ENCODE measurements at places on chromosomes 3 and 15.

GRCh38 chr15:42994546-42994945 lies 74.0 kb upstream of the TTBK2 start:
- DNase-seq, result peak; percentile 42

- no peak for DNase-seq
Observed at GRCh38 chr15:52492132-52492531, 36.5 kb downstream of the MYO5A start.

DNA sequence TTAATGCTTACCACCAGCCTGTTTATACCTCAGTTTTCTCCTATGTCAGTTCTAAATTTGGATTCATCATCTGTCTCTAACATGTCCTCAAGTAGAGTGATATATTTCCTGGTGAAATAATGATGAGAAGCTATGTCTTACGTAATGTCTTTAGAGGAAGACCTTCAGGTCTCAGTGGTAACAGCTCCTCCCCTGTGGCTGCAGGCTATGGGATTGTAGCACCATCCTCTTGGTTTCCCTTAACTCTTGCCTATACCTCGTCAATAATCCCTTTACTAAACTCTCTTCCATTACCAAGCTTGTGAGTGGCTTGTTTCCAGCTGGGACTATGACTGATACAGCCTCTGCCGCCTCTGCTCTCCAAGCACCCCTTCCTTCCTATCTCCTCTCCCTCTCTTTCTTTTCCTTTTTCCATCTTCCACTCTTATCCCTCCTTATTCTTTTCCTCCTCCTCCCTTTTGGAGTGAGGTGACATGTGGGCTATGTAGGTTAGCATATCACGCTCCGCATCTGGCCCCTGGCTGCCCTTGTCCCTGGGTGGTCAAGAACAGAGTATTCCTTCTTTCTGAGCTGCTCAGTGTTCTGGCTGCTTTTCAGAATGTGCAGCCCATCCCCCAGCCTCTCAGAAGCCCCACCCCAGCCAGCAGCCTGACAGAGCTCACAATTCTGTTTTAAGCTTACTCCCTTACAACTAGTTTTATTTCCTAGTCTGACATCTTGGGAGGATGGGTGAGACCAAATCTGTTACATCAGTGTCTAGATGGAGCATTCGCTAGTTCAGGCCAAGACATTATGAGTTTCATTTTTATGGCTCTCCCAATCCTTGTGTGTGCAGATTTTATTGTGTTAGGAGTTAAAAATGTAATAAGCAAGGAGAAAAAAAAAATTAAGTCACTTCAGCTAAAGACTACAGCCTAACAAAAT lies 75.0 kb upstream of the RNU6-1 start:
- DNase-seq, result no peak

GRCh38 chr3:70224337-70224736 lies 88.1 kb downstream of the MDFIC2 start:
- no peak for DNase-seq

GRCh38 chr3:188507244-188507720 lies 353.3 kb downstream of the LPP start:
- DNase-seq, result peak; percentile 90

GRCh38 chr3:158249183-158249582 lies 139.3 kb downstream of the RSRC1 start:
- DNase-seq, result no peak

DNA sequence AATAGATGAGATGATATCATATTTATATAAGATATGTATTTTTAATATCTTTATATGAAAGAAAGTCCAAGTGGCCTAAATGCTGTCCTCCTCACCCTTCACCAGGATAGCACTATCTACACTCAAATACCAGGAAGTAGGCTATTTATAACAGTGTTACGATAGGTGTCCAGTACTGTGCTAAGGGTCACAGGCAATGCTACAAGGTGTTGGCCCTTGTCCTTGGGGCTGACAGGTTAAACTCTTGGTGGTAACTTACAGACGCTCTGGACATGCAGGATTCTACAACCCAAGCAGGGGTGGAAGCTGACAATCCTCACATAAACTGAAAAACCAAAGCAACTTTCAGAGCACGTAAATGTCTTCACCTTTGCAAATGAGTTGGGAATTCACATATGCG lies 22.3 kb downstream of the NCEH1 start:
- DNase-seq, result no peak

DNA sequence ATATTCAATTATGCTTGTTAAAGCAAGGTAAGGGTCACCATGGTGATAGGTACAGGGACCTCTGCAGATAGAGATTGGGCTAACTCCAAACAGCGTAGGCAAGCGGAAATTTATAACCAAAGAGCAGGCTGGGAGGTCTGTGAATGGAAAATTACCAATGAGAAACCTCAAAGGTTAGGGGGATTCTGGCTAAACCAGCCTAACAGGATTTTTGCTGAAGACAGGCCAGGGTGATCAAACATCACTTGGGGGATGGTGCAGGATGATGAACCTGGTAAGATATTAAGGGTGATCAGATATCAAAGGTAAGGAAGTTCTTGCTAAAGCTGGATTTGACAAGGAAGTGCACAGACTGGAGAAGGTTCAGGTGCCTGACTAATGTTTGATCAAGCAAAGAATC lies 35.3 kb upstream of the SNRPN start:
- no peak for DNase-seq

All from AG04449 (cell line).